NCI-H1092 treated with DMSO at 0.1 percent for 48 hours (cell line): ENCODE measurements at places on chromosomes 12 and 14.

DNA sequence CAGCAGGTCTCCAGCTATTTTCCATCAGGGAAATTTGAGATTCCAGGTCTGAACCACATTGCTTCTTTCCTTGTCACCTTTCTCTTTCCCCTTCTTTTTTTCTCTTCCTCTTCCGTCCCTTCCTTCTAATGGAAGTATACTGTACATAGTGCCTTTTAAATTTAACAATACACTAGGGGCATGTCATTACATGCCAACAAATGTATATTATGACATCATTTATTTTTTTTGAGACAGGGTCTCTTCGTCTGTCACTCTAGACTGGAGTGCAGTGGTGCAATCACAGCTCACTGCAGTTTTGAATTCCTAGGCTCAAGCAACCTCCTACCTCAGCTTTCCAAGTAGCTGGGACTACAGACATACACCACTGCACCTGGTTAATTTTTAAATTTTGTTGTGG, 148.9 kb downstream of the SUDS3 start:
- DNase-seq = no peak

GRCh38 chr14:30528119-30528518, 30.8 kb upstream of the G2E3 start:
- DNase-seq = no peak

DNA sequence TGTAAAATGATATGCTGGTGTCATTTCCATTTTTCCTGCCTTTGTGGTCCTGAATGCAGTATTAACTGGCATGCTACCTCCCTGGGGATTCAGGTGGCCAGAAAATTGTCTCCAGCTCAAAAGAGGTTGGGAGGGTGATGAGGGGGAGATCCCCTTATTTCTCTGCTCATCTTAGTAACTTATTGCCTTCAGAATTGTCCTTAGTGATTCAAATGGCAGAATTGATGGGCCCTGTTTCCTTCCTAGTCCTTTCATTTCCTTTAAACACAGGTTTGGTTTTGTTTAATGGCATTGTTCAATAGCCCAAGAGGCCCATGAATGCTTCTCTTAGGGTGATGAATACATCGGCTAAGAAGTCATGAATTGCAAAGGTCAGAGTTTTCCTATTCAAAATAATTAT, 207.0 kb downstream of the SLC41A2 start:
- peak; percentile 8 for DNase-seq

- no peak for DNase-seq
Measured at GRCh38 chr12:26275313-26276131, 80.1 kb downstream of the SSPN start.

DNA sequence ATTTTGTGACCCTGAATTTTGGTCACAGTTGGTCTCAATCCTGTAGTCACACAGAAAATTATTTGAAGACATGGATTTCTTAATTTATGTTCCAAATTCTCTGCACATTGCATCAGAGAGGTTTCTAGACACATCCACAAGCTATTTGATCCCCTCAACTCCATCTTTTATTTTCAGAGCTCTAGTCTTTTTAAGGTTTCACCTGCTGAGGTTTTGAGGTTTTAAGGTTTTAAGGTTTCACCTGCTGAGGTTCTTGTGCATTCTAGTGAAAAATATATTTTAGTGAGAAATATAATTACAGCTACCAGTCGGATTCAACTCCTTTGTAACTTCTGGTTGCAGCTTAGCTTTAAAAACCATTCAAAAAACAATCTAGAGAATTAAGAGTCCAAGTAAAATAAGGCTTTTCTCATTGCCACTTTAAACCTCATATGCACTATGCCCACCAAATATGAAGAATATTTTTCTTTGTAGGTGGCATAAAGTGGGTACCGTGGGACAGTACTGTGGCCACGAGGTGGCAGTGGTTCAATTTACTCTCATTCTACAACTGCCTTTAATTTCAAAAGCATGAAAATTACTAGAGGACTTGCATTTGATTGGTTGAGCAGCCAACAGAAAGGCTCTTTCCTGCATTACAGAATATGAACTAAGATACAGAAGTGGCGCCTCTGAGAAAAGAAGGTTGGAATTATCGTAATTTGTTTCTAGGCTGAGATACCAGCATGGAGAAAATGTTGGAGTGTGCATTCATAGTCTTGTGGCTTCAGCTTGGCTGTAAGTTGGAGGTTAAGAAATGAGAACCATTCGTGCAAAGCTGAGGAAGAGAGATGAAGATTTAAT, 366.5 kb upstream of the OR4E1 start:
- no peak for DNase-seq

DNA sequence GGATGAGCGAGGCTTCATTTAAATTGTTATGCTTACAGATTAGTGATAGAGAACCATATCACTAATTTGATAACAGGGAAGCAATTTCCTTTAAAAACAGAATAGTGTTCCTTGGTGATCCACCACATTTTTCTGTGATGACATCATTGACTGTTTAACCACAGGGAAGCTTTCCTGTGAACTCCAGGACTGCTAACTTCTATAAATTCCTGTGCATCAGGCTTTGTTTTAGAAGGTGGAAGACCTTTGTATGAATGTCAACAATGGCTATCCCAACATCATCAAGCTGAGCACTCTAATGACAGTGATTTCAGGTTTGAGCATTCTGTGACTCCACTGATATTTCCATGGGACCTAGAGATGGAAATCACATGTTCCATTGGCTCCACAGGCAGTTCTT, 177.1 kb downstream of the RMST start:
- DNase-seq = no peak

DNA sequence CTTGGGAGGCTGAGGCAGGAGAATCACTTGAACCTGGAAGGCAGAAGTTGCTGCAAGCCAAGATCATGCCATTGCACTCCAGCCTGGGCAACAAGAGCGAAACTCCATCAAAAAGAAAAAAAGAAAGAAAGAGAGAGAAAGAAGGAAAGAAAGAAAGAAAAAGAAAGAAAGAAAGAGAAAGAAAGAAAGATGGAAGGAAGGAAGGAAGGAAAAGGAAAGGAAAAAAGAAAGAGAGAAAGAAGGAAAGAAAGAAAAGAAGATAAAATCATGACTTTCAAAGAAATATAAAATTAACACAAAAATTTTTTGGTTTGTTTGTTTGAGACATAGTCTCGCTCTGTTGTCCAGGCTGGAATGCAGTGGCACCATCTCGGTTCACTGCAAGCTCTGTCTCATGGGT, 22.2 kb upstream of the DAAM1 start:
- no peak for DNase-seq

DNA sequence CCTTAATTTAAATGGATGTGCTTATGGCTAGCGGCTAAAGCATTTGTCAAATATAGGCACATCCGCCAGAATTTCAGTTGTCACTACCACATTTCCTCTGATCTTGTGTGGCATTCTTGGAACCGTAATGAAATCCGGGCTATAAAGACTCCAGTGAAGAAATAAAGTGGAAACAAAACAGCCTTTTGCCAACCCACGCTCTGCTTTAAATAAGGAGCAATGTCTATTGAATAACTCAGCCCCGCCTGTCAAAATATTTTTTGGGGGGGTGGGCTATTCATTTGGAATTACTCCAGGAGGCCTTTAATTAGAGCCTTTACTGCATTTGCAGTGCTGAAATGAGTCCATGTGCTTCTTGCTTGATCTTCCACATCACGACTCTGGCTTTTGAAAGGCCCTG, 179.6 kb upstream of the RPH3A start:
- DNase-seq = no peak

- DNase-seq = no peak
Measured at GRCh38 chr14:72049462-72049861, 117.2 kb downstream of the RGS6 start.

DNA sequence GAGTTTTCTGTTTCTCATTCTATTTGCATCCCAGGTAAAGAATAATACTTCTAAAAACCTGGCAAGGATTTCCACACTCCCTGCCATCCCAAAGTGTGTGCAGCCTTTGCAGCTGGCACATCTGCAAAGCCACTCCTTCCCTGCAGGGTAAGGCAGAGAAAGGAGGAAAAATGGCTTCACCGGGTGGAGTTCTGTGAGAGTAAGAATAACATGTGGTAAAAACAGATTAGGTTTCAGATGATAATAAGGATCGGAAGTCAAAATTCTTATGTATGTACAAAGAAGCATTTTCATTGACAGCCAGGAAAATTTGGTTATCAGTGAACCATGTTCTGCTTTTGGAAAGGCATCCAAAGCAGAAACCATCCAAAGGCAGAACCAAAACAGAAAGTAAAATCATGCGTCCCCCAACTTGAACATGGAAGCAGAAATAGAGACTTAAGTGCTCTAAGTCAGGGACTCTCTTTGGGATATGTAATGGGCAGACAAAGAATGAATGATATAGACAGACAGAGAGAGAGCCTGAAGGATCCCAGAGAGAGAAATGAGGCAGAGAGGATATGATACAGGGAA, 192.6 kb upstream of the CCDC196 start:
- no peak for DNase-seq

GRCh38 chr14:94342334-94342934, 19.3 kb upstream of the SERPINA6 start:
- peak; percentile 75 for DNase-seq

DNA sequence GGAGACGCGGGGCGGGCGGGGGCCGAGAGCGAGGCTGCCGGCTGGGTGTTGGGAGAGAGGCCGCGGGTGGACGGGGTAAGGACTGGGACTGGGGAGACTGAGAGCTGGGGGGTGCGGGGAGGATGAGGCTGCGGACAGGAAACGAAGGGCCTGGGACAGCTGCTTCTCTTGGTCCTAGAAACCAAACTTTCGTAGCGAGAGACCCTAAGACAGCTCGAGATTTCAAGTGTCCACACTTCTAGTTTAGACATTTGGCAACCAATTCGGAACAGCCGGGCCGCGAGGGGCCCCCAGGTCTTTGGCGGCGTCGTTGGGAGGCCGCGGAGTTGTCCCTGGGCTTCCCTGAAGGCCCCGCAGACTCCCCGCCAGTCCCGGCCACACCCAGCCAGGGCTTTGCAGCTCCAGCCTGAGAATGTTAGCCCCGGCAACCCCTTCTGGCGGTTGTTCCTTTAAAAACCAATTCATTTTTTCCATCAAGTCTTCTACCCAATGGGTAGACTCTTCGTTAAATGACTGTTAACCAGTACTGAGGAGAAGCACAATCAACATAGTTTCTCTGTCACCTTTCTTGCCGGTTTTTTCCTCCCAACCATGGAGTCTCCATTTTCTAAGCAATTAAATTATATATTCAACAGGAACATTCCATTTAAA, 11.5 kb downstream of the NKX2-1 start:
- no peak for DNase-seq

GRCh38 chr14:106269029-106269428, 742.6 kb downstream of the TMEM121 start:
- no peak for DNase-seq

DNA sequence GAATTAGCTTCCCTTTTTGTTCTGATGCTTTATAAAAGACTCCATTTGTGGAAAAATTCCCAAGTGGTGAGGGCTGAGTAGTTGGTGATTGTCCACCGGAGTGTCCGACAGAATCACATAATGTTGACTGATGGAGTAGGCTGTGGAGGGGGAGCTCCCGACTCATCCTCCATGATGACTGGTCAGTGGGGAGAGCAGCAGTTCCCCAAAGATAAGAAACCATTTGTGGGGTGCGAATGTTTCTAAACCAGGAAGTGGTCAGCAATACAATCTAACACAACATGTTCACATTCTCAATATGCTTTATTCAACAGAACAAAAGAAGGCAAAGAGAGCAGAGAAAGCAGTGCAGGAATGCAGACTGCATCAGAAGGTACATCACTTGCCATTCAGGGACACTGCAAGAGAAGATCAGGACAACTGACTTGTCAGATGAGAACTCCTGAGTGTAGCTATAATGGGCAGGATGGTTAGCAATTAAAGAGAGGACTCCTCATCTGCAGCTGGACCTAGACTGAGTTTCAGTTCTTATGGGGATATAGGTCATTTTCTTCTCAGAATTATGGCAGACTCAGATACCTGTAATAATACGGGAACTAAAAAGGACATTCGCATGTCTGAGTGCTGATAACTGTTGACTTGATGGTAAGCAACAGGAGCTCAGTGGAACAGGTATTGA, 5.4 kb downstream of the KRT6B start:
- DNase-seq = no peak

- no peak for DNase-seq
Measured at GRCh38 chr14:87961246-87961645, 31.7 kb downstream of the GALC start.

DNA sequence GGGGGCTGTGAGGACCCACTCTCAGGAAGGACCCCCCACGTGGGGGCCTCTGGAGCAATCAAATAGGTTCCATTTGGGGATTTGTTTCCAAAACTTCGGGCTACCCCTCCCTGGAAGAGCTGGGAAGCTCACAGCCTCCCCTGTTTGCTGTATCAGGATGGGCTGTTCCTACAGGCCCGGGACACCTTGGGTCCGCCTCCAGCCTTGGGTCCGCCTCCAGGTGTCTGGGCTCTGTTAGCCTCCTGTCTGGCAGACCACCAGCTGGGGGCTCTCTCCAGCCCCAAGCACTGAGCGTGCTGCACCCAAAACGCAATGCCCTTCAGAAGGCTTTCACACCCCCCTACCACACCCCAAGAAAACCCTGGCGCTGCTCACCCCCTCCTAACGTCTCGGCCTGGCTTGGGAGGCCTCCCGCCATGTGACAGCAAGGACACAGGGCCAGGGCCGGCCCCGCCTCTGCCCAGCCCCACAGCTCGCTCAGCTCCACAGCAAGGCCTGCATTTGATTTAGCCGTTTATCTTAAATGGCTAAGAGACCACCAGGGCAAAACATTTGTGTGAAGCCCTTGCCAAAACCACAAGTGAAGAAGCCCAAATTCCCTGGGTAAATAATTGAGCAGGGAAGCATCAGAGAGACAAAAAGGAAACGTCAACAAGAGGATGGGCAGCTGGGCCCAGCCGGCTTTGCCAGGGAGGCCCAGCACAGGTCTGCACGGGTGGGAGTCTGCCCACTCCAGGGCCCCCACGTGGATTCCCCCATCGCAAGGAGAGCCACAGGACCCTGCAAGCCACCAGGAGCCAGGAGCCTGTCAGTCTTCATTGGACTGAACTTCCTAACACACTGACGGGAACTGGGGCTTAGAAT, 39.9 kb downstream of the BCL11B start:
- DNase-seq = no peak

GRCh38 chr12:74021937-74022336, 515.7 kb upstream of the ATXN7L3B start:
- DNase-seq = peak; percentile 23

- DNase-seq = no peak
Measured at GRCh38 chr12:111189792-111190191, 179.1 kb downstream of the PHETA1 start.

DNA sequence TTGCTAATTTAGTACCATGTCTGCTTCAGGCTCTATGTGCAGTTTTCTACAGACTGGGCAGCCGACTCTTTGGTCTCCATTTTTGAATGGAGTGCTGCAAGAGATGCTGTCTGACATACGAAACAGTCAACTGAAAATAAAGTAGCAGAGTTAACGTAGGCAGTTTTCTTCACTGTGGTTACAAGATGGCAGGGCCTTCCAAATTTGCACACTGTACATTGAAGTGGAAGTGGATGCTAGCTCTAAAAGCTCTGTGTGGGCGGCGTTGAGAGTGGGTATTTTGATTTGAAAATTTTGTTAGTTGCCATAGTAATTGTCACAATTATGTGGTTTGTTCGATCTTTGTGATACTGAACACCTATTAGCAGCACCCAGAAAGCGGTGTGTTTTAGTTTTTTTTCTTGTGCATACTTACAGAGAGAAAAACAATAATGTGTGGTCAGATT, 154.9 kb upstream of the ATP2B1 start:
- no peak for DNase-seq
